Stimulated activated naive CD4-positive, alpha-beta T cell (primary cell): ENCODE measurements at places on chromosomes 6 and 20.

GRCh38 chr6:159089909-159090308 is 45.1 kb upstream of the TAGAP start:
- DNase-seq: no peak

GRCh38 chr6:36441307-36441894 is 1.3 kb downstream of the PXT1 start:
- DNase-seq: peak; percentile 64

- no peak for DNase-seq
These were observed 1.4 kb downstream of the TRAM2 start for GRCh38 chr6:52575502-52575892.

- no peak for DNase-seq
These were observed 1.8 kb downstream of the PAX1 start for GRCh38 chr20:21707267-21707666.

DNA sequence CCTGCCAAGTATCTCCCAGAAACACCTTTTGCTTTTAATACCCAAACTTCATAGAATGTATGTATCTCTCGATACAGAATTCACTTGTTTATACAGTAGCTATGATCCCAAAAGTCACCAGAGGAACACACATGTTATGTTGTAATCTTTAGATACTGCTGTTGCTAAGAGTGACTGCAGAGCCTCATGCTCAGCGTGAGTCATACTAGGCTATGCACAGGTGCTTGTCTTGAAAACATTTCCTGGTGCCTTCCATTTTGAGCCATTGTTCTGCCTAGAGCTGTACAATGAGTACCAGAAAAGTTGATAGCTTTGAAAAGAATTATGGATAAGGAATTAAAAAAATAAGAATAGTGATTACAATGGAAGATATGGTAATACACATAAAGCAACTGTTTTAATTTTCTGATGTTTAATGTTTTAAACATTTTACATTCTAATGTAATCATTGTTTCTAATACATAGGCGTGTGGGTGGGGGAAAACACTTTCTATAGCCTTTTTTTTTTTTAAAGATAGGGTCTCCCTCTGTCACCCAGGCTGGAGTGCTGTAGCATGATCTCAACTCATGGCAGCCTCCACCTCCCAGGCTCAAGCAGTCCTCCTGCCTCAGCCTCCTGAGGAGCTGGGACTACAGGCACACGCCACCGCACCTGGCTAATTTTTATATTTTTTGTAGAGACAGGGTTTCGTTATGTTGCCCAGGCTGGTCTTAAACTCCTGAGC is 79.4 kb downstream of the CD24 start:
- no peak for DNase-seq

- no peak for DNase-seq
These were observed 78.3 kb downstream of the RPP40 start for GRCh38 chr6:4925580-4925979.

GRCh38 chr20:62387219-62387913 is 463 bp downstream of the RPS21 start:
- DNase-seq: peak; percentile 34

DNA sequence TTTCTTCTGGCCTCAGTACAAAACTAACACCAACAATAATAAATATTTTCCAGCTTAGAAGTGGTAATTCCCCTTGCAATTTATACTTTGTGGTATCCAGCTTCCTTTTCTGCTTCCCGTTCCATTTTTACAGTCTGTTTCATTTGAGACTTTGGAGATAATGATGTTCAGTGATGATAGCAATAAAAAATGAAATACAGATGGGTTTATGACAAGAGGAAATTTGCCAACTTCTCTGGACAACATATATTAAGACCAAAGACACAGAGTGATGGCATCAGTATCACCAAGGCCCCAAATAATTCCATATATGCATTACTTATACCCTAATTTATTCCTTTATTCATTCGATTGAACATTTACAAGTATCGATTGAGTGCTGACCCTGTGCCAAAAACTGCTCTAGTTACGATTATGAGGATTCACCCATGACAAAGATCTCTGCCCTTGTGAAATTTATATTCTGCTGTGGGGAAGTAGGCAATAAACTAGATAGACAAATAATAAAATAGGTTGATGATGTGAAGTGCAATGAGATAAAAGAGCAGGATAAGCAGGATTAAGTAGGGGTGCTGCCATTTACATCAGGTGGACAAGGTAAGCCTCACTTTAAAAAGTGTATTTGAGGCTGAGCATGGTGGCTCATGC is 18.1 kb upstream of the TASP1 start:
- no peak for DNase-seq

DNA sequence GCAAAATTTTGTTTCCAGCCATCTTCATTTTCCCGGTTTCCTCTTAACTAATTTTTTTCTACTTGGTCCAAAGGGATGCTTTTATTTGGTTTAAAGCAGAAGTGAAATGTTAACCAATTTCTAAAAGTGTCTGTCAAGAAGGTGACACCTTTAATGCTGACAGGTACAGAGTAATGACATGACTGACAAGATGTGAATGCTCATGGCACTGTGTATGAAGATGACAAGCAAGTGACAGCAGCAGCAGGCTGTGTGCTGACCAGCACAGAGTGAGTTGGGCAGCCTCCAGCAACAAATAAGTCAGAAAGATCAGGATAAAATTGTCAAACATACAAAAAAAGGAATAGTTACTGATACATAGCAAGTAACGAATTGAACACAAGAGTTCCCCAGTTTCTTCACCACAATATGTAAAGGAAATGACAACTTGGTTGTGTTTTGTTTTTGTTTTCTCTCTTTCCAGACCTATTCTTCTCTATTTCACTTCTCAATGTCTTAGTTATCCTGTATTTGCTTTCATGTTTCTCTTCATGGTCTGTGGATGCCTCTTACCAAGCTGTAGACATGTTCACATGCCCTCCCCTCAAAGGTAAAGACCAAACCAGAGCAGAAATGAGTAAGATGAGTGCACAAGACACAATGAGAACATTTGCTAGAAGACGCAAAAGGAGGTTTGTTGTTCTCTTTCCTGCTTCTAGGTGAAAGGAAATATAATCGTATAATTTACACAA is 174.9 kb downstream of the FRK start:
- DNase-seq: no peak

- DNase-seq: no peak
These were observed 51.0 kb downstream of the EDN3 start for GRCh38 chr20:59351157-59352040.
